Suppressor macrophage treated with lipopolysaccharide for 4 hours (primary cell): ENCODE measurements at places on chromosomes 11 and 22.
A peak's percentile ranks its signal among the peaks of the same experiment; 100 is the strongest.

- no peak for DNase-seq
Observed at GRCh38 chr11:11973361-11973800, 35.0 kb downstream of the DKK3 start.

- no peak for DNase-seq
Observed at GRCh38 chr11:36019005-36019596, 75.2 kb downstream of the LDLRAD3 start.

DNA sequence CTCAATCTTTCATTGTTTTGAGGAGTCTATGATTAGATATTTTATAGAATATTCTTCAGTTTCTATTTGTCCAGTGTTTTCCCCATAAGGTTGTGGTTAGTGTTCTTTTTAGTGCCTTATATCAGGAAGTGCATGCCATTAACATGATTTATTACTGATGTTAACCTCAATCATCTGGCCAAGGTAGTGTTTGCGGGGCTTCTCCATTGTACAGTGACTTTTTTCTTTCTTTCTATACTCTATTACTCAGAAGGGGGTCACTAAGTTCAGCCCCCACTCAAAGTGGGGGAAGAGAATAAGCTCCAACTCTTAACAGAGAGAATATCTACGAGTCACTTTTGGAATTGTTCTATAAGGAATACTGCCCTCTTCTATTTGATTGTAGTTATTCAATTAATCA is 415.8 kb downstream of the DYNC2H1 start:
- DNase-seq: no peak

- no peak for DNase-seq
Observed at GRCh38 chr11:111388842-111389241, 9.8 kb upstream of the POU2AF1 start.

GRCh38 chr22:29457730-29458129 is 19.3 kb downstream of the RFPL1 start:
- DNase-seq: peak; percentile 43

- no peak for DNase-seq
Observed at GRCh38 chr11:74185695-74186094, 14.6 kb downstream of the PPME1 start.

DNA sequence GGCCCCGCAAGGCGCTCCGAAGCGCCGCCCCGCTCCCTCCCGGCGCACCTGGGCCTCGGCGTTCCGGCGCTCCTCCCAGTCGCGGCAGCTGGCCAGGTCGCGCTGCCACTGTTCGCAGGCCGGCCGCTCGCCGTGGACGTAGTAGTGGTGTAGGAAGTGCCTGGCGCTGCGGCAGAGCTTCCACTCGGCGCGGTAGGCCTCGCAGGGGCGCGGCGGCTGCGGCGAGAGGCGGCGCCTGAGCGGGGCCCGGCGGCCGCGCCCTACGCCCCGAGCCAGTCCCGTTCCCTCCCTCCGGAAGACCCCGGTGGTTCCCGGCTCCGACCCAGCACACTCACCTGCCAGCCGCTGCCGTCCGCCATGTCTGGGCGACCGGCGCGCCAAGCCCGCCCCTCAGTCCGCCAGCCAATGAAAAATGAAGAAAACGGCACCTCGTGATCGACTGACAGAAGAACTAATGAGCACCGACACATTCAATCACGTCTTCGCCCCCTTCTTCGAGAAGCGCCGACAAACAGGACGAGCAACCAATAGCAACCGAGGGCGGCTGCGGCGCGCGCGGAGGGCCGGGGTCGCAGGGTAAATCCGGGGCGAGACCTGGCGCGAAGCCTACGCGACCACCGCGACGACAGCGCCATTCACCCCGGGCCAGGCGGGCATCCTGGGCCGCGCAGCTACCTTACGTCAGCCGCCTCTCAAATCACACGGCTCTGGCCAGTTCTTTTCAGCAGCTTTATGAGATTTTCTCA is at the start of gene C22orf39:
C22orf39 (minus strand) TSS at position 382 of the 746 bp plus-strand sequence; CDS start at position 359, 23 bp downstream.
- DNase-seq: peak; percentile 92
